ENCODE measurements at places on chromosomes 2 and 18.

GRCh38 chr2:199985625-199986207 lies 30.3 kb downstream of the MAIP1 start:
- no peaks in the 10 kb centered on the region for H3K27me3 ChIP-seq
- H3K36me3 ChIP-seq = no peaks in the 10 kb centered on the region
- peaks cover 5% of the 10 kb centered on the region for H3K4me1 ChIP-seq
- H3K4me3 ChIP-seq = no peak overlapping the region
- no peak overlapping the region for H3K27ac ChIP-seq

DNA sequence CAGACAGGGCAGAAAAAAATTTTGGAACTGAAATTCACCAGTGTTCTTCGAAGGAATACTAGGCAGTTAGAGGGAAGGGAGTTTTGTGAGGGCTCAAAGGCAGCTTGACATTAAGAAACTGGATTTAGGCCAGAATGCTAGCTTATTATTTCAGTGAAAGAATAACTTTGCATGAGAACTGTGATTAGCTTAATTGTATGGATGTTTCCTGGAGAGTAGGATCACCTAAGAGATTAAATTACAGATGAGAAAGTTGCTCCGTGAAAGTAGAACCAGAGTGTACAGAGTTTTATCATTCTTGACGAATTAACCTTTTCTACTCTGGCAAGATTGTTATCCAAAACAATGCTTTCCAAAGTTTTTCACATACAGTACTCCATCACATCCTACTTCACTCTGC lies 6.2 kb downstream of the SPAG16 start:
- no peak overlapping the region for H3K4me3 ChIP-seq
- H3K27ac ChIP-seq = no peak overlapping the region
- peaks cover 3% of the 10 kb centered on the region for H3K4me1 ChIP-seq
- peaks cover 2% of the 10 kb centered on the region for H3K36me3 ChIP-seq
- H3K27me3 ChIP-seq = no peaks in the 10 kb centered on the region

DNA sequence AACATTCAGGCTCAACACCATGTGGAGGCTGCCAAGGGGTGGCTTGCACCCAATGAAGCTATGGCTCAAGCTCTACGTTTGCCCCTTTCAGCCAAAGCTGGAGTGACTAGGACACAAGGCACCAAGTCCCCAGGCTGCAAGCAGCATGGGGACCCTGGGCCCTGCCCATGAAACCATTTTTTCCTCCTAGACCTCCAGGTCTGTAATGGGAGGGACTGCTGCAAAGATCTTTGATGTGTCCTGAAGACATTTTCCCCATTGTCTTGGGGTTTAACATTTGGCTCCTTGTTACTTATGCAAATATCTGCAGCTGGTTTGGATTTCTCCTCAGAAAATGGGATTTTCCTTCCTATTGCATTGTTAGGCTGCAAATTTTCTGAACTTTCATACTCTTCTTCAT lies 51.0 kb downstream of the PDE1A start:
- no peaks in the 10 kb centered on the region for H3K27me3 ChIP-seq
- H3K4me3 ChIP-seq = no peak overlapping the region
- DNase-seq = no peak
- no peaks in the 10 kb centered on the region for H3K4me1 ChIP-seq

GRCh38 chr2:220224691-220225543 lies 597.5 kb downstream of the SLC4A3 start:
- no peak for DNase-seq
- no peaks in the 10 kb centered on the region for H3K27me3 ChIP-seq
- no peak overlapping the region for H3K4me3 ChIP-seq
- H3K36me3 ChIP-seq = no peaks in the 10 kb centered on the region
- no peaks in the 10 kb centered on the region for H3K4me1 ChIP-seq

DNA sequence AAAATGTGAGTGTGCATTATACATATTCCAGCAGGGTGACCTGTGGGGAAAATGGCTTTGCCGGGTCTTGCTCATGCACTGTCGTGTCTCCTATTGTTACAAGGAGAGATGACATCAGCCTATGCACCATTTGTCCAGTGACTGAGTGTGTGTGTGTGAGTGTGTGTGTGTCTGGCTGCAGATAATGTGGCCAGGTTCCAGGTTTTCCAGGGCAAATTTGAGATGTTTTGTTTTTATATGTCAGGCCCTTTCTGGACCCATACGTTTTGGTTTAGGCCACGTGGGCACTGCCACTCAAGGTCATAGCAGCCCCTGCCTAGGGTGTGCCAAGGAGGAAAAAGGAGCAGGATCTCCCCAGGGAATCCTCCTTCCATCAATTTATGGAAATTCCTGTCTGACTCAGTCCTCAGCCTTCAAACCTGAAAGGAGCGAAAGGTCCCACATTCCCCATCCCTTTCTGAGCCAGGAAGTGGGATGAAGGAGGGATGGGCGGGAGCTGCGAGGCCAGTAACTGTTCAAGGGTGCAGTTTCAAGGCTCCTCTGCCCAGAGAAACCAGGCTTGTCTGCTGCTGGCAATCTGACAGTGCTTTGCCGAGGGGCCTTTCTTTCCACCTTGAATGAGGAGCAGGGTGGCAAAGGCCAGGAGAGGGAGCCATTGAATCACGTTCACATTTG lies 93.0 kb upstream of the SMAD2 start:
- no peak overlapping the region for H3K4me3 ChIP-seq
- H3K27me3 ChIP-seq = peaks cover 21% of the 10 kb centered on the region

DNA sequence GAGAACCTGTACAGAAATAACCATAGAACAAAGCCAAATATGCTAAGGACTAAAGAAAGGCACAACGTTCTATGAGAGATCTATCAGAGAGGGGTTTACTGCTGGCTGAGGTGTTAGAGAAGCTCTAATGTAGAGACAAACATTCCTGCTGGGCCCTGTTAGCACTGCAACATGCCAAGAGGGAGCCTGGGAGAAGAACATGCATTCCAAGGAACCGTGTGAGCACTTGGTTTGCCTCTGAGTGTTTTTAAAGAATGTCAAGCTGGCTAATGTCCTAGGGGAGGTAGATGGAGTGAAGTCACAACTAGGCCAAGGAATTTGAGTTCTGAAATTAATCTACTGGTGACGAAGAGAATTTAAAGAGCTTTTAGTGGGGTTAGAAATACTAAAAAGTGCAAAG lies 384.3 kb upstream of the LYPD1 start:
- H3K27me3 ChIP-seq = no peaks in the 10 kb centered on the region
- no peak for DNase-seq
- no peaks in the 10 kb centered on the region for H3K4me1 ChIP-seq
- H3K4me3 ChIP-seq = no peak overlapping the region
- no peak overlapping the region for H3K27ac ChIP-seq
- no peaks in the 10 kb centered on the region for H3K36me3 ChIP-seq

GRCh38 chr2:165164201-165164600 lies 39.6 kb downstream of the SCN3A start:
- H3K27me3 ChIP-seq = no peaks in the 10 kb centered on the region
- H3K4me1 ChIP-seq = no peaks in the 10 kb centered on the region
- H3K36me3 ChIP-seq = no peaks in the 10 kb centered on the region
- no peak overlapping the region for H3K27ac ChIP-seq
- DNase-seq = no peak
- no peak overlapping the region for H3K4me3 ChIP-seq

GRCh38 chr2:225282858-225283710 lies 116.4 kb upstream of the NYAP2 start:
- H3K27ac ChIP-seq = no peak overlapping the region
- no peaks in the 10 kb centered on the region for H3K27me3 ChIP-seq
- H3K4me3 ChIP-seq = no peak overlapping the region
- DNase-seq = no peak
- H3K4me1 ChIP-seq = no peaks in the 10 kb centered on the region
- no peaks in the 10 kb centered on the region for H3K36me3 ChIP-seq

DNA sequence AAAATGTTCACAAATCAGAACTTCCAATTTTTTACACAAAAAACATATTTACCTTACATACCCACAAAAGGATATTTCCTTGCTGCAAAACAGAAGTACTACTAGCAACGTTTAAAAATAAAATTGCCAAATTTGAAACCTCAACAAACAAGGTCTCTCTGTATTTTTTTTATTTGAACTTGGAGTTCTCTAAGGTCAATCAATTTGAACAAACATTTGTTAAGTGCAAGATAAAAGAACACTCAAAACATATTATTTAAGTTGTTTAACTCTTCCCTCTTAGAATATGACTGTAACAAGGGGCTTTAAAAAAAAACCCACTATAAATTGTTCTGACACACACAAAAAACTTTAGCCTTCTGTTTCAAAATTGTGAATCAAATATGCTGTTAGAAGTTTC lies 29.6 kb downstream of the PNO1 start:
- H3K27ac ChIP-seq = no peak overlapping the region
- no peak for DNase-seq
- H3K36me3 ChIP-seq = peaks cover 17% of the 10 kb centered on the region
- H3K27me3 ChIP-seq = no peaks in the 10 kb centered on the region

- no peak overlapping the region for H3K4me3 ChIP-seq
- no peaks in the 10 kb centered on the region for H3K27me3 ChIP-seq
- H3K4me1 ChIP-seq = no peaks in the 10 kb centered on the region
- no peak overlapping the region for H3K27ac ChIP-seq
- no peak for DNase-seq
Observed at GRCh38 chr2:143696651-143697050, 567.4 kb downstream of the ARHGAP15 start.

DNA sequence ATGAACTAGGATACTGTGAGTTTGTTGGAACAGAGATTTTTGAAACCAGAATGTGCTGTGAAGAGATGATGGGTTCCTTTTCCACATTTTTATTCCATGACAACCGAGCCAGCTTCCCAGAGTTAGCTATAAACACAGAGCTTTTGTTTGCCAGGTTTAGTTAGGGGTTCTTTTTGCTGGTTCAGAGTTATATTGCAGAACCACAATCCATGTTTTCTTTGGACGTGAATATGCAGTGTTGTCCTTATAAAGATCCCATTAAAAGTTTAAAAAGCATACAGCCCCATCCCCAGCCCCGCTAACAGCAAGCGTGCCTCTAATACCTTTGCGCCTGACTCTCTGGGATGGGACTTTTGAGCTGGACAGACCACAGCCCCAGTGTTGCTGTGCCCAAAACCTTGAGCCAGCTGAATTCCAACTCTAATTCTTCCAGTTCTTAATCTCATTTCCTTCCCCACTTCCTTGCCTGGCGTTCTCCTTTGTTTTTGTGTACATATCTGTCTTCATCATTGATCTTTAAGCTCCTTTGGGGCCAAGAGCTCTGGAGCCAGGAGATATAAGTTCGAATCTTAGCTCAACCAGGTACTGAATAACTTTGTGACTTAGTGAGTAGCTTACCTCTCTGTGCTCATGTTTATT lies 72.3 kb downstream of the SPATS2L start:
- H3K4me1 ChIP-seq = peaks cover 77% of the 10 kb centered on the region
- peaks cover 9% of the 10 kb centered on the region for H3K36me3 ChIP-seq
- DNase-seq = no peak
- no peaks in the 10 kb centered on the region for H3K27me3 ChIP-seq
- peak overlapping the region; percentile 27 for H3K27ac ChIP-seq

GRCh38 chr18:54254265-54254758 lies 15.0 kb upstream of the POLI start:
- peaks cover 5% of the 10 kb centered on the region for H3K4me1 ChIP-seq
- H3K4me3 ChIP-seq = no peak overlapping the region
- no peak overlapping the region for H3K27ac ChIP-seq
- no peak for DNase-seq
- H3K36me3 ChIP-seq = no peaks in the 10 kb centered on the region
- H3K27me3 ChIP-seq = peaks cover 11% of the 10 kb centered on the region

GRCh38 chr18:13240060-13240725 lies 21.6 kb downstream of the LDLRAD4 start:
- no peaks in the 10 kb centered on the region for H3K4me1 ChIP-seq
- no peak overlapping the region for H3K27ac ChIP-seq
- H3K4me3 ChIP-seq = no peak overlapping the region

- peaks cover 44% of the 10 kb centered on the region for H3K27me3 ChIP-seq
- H3K4me1 ChIP-seq = peaks cover 15% of the 10 kb centered on the region
- no peaks in the 10 kb centered on the region for H3K36me3 ChIP-seq
- DNase-seq = peak; percentile 24
- no peak overlapping the region for H3K4me3 ChIP-seq
- no peak overlapping the region for H3K27ac ChIP-seq
Observed at GRCh38 chr2:128370468-128371247, 52.0 kb upstream of the HS6ST1 start.

DNA sequence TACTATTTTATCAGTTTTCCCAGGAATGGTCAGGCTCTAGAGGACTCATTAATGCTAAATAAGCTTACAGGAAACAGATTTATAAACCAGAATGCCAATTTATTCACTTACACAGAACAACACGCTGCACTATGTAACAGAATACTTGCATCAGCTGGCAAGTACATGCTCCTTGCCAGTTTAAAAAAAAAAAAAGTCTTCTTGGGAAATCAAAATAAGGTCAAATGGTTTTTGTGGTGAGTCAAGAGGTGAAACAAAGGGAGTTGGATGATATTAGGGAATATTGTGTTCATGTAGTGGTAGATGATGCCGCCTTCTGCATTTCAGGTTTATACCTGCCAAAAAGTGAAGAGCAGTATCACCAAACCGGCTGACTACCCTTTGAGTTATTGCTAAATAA lies 1322.1 kb upstream of the ZEB2 start:
- no peaks in the 10 kb centered on the region for H3K36me3 ChIP-seq
- H3K27ac ChIP-seq = no peak overlapping the region
- H3K4me1 ChIP-seq = no peaks in the 10 kb centered on the region
- DNase-seq = no peak
- H3K27me3 ChIP-seq = no peaks in the 10 kb centered on the region
- no peak overlapping the region for H3K4me3 ChIP-seq

DNA sequence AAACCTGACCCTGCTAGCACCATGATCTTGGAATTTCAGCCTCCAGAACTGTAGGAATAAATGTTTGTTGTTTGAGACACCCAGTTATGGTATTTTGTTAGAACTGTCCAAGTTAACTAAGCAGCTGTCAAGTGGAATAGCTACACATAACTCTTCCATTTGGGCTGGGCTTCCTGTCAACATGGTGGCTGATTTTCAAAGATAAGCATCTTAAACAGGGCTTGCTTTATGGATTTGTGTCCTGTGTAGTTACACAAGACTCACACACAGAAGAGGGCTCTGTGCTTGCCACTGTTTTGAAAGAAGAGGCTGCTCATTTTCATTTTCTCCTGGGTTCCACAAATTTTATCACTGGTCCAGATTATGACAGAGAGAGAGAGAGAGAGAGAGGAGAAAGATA lies 35.7 kb downstream of the GCG start:
- H3K27ac ChIP-seq = no peak overlapping the region
- H3K4me1 ChIP-seq = peaks cover 13% of the 10 kb centered on the region
- no peak overlapping the region for H3K4me3 ChIP-seq
- H3K36me3 ChIP-seq = peaks cover 20% of the 10 kb centered on the region

DNA sequence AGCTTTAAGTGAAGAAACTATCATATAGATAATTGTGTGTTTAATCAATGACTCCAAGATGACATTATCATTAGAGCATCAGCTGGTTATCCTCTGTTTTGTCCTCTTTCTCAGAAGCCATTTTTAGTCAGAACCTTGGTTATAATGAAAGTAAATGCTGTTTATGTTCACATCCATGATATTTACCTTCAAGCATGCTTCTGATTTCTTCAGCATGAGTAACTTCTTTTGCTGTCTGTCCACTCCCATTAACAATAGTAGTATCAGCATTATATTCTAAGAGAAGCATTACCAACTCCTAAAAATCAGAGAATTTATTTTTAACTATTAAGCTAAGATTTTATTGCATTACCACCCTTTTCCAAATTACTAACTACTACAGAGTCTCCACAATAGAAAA lies 56.3 kb downstream of the OSBPL1A start:
- H3K36me3 ChIP-seq = no peaks in the 10 kb centered on the region
- DNase-seq = no peak
- no peak overlapping the region for H3K4me3 ChIP-seq
- peaks cover 1% of the 10 kb centered on the region for H3K4me1 ChIP-seq
- no peak overlapping the region for H3K27ac ChIP-seq
